Fibroblast of mammary gland (primary cell): ENCODE measurements at places on chromosomes 1 and 21.

DNA sequence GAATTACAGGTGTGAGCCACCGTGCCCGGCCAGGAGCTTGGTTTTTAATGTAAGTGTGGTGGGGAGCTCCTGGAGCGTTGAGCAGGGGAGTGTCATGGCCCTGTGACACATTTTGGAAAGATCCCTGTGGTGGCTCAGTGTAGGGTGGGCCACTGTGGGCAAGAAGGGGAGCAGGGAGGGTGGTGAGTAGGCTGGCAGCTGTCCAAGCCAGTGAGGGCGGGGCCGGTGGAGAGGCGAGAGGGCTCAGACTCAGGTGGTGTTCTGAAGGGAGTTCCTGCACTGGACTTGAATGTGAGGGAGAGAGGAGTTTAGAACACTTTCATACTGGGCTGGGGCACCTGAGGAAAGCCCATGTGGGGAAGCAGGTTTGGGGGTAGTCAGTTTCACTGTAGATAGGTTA, 3.1 kb upstream of the EVA1B start:
- DNase-seq: no peak

DNA sequence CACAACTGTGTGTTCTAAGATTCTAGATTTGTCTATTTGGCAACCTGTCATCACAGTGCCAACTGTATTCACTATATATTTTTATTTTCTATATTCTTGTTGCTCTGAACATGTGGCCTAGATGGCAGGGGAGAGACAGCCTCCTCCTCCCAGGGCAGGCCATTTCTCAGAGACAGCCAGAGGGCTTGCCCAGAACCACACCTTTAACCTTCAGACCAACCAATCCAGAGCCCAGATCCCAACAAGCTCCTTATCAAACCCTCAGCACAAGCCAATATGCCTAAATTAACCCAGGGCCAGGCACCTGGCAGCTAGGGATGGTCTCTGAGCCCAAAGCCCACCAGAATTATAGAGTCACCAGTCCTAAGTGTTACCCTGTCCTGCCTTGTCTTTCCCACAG, 19.3 kb downstream of the TRIM11 start:
- no peak for DNase-seq

GRCh38 chr1:199302554-199302953, 663.7 kb downstream of the PTPRC start:
- peak; percentile 26 for DNase-seq

DNA sequence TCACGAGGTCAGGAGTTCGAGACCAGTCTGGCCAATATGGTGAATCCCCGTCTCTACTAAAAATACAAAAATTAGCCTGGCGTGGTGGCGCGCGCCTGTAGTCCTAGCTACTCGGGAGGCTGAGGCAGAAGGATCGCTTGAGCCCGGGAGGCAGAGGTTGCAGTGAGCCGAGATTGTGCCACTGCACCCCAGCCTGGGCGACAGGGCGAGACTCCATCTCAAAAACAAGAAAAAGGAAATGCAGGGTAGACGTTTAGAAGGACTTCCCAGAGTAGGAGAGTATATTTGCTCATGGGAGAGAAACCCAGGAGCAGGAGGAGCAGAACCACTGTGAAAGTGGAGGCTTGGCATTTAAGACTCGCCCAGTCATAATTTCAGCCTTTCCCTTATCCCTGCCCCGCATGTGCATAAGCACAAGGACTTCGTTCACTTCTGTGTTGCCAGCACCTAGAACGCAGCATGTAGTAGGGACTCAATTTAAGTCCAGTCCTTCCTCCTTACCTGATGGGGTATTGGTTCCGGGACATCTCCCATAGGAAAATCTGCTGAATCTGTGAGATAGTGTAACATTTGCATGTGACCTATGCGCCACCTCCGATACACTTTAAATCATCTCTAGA, 5.2 kb upstream of the MEF2D start:
- no peak for DNase-seq

- no peak for DNase-seq
These were observed 30.6 kb downstream of the HFM1 start for GRCh38 chr1:91374086-91374485.

DNA sequence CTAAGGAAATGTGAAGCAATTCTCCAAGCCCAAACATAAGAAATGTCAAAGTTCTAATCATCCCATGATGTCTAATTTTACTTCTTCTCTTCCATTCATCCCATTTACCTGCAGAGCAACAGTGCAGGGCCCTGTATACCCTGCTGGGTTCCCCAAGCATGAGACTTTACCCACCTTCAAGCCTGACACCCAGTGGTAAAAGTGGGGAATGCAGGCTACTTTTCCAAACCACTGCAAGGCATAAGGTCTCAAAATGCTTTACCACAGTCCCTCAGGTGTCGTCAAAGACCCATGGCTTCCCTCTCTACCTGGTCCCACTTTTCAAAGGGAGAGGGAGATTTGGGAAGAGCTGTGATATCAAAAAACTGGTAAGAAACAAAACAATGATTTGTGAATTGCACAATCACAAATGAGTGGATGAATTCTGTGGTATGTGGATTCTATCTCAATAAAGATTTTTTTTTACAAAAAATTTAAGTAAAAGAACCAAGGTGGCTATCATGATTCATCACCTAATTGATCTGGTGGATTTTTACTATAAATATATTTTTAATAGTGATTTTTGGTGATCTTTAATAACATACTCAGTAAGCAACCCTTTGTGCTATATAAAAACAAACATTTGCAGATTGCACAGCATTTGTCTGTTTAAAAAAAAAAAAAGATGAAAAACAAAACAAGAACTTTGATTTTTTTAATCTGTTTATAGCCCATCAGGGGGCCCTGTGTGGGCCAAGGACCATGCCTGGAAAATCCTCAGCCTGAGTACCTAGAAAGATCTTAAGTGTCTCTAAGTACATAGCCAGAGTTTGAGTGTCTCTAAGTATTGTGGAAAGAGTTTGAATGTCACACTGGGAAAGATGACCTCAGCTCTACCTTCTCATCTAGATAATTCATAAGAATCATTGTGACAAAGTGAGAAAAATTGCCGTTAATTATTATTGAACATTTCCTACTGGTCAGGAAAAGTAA, 73.1 kb upstream of the GJB5 start:
- peak; percentile 35 for DNase-seq

- DNase-seq: no peak
These were observed 15.1 kb downstream of the PAX7 start for GRCh38 chr1:18645747-18646090.

GRCh38 chr1:93578911-93579825, 102.5 kb downstream of the BCAR3 start:
- DNase-seq: no peak
